Stimulated activated CD4-positive, alpha-beta T cell treated with anti-CD3 and anti-CD28 coated beads, Interleukin-1b, Interleukin-23, amount 100 ng/mL, for 1 hour (primary cell): ENCODE measurements at places on chromosomes 4 and X.

GRCh38 chrX:152810403-152810802 lies 20.2 kb downstream of the CETN2 start:
- no peak for DNase-seq

GRCh38 chrX:10990418-10990817 lies 120.7 kb upstream of the HCCS start:
- DNase-seq, result no peak

DNA sequence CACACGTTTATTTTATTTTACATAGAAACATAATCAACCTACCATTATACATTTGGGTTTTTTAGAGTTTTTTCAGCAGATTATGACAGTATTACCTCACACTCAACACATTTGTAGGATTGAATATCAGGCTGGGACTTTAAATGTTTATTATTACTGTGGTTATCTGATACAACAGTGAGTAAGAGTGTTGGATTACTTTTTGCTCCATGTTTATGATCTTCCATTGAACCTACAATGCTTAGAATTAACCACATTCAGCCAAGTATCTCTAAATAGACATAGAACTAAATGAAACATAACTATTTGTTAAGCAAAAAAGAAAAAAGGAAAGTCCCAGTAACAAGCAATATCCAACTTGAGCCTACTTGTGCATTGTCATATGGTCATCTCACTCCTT lies 607.4 kb upstream of the PITX2 start:
- no peak for DNase-seq

DNA sequence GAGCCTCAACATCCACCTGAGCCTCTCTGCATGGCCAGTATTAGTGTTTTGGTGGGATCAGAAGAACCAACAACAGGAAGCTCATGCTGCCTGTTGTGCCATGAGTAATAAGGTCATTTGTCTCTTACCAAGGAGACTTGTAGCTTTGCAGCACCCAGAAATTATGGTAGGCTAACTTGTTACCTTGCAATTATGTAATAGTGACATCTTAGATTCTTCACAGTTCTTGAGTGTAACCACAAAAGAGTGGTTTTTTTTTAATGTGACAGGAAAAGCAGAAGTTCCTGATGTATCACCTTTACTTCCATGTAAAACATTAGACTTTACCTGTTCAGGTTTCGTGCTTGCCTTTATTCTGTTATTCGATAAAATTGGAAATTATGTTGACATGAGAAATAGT lies 263.9 kb upstream of the CXXC4 start:
- no peak for DNase-seq

GRCh38 chr4:14924812-14925344 lies 77.4 kb upstream of the CPEB2 start:
- no peak for DNase-seq

DNA sequence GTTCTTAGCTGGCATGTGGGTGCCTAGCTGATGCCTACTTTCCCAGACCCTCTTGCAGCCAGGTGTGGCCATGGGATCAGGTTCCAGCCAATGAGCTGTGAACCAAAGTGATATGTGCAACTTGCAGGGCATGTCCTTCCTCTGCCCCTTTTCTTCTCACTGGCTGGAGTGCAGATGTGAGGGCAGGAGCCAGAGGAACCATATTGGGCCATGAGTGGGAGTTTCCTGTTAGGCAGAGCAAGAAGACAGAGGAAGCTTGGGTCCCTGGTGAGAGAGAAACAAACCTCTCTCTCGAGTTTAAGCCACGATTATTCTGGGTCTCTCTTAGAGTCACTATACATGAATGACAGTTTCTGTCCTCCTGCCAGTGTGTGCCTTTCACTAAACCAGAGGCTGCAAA lies 120.4 kb upstream of the STX18 start:
- DNase-seq, result no peak

DNA sequence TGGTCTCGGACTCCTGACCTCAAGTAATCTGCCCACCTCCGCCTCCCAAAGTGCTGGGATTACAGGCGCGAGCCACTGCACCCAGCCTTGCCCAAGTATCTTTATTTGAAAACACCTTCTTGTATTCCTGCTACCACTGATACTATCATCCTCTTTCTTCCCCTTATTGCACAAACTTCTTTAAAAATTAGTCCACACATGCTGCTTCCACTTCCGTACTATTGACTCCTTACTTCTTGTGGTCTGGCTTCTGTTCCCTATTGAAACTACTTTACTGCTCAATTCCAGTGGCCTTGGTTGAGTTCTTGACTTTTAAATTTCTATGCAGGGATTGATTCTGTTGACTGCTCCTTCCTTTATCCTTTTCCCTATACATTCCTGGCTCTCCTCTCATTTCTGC lies 38.8 kb downstream of the MTM1 start:
- no peak for DNase-seq

- DNase-seq, result no peak
Measured at GRCh38 chrX:110646386-110646785, 149.2 kb downstream of the CHRDL1 start.

DNA sequence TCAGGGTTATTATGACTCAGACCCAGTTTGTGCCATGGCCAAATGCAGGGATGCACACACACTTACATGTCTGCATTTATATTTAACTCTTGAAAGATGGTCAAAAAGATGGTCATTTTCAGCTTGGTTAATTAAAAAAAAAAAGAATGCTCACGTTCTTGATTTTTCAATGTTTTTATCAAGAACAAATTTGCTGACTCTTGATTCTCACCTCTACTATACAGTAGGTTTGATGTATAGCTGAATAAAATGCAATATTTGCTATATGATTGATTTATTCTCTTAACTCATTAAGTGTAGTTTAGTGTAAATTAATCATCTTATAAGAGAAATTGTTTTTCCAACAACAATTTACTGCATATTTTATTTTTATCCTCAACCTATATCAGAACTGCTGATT lies 160.4 kb downstream of the SLIT2 start:
- DNase-seq, result no peak

GRCh38 chrX:151929126-151929525 lies 16.4 kb downstream of the MAGEA4 start:
- no peak for DNase-seq

DNA sequence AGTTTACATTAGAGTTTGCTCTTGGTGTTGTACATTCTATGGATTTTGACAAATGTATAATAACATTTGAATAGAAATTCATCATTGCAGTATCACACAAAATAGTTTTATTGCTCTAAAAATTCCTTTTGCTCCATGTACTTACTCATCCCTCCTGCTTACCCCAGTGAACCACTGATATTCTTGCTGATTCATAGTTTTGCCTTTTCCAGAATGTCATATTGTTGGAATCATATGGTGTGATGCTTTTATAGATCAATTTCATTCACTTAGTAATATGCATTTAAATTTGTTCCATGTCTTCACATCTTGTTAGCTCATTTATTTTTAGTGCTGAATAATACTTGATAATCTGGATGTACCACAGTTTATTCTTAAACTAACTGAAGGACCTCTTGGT lies 1593.2 kb downstream of the C4orf33 start:
- DNase-seq, result no peak

DNA sequence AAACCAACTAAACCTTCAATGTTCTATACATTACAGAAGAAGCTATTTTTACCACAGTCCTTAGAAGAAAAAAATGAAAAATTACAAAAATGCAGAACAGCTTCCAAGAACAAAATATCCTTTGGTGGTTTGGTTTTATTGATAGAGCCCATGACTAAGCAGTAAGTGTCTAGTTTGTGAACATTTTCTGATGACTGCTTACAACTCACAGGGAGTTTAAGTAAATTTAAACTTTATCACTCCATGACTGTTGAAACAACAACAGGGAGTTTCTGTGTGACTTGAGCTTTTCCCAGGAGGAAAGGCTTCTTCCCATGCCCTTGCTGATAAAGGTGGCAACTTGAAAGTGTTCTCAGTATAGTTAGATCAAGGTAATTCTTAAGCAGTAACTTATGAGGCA lies 2.9 kb downstream of the PF4 start:
- DNase-seq, result no peak

DNA sequence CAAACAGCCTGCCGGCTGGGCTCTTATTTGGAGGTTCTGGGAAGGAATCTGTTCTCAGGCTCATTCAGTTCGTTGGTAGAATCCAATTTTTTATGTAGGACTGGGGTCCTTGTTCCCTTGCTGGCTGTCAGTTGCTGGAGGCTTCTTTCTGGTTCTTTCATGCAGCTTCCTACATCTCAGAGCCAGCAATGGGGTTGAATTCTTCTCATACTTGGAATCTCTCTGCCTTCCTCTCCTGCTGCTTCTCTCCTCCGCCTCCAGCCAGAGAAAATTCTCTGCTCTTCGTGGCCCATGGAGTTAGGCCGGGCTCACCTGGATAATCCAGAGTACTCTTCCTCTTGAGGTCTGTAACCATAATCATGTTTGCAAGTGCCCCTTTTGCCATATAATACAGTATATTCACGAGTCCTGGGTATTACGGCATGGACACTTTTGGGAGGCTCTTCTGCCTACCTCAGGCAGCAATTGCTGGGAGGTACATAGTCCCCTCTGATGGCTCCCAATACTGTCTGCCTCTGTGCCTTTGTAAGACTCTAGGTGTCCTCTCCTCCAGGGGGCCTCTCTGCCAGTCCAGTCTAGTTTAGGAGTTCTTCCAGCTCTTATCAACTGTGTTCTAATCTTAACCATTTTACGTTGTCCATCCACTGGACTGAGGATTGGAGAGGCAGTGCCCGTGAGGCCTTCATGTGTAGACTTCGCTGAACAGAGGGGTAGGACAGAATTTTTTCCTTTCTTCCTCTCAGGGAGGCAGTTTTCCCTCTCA lies 2.2 kb downstream of the TRMT44 start:
- no peak for DNase-seq

GRCh38 chr4:20159516-20159915 lies 92.2 kb upstream of the SLIT2 start:
- no peak for DNase-seq

DNA sequence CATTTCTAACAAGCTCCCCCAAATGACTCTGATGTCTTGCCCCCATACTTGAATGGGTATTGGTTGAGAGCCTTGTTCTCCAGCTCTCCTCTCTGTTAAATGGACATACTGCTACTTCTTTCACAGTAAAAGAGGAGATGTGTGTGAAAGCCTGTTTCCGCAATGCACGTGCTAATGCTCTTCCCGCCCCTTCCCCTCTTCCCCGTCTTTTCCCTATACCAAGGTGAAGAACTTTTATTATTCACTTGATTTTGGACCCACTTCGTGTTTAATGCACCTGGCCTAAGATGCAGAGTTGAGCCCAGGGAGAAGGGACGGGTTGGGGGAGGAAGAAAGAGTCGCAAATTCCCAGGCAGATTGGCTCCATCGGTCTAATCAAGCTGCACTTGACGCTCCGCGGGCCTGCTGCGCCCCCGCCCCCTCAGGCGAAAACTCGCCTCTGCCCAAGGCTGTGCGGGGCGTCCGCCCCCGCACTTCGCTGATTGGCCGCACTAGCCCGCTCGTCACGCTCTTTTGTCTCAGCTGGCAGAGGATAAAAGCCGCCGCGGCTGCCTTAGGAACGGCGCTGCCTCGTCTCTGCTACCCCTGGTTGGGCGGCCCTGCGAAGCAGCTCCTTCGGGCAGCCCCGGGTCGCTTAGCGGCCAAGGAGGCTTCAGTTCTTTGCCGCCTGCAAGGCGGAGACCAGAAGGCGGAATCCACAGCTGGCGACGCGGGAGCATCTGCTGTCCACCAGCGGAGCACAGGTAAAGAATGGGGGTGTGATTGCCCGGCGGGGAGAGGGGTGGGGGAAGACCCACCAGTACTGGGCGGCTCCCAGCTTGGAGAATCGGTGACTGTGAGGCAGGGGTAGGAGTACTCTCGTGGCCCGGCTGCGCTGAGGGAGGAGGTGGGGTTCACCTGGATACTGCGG lies at the start of gene ZCCHC12:
Gene ZCCHC12, plus strand, starts transcription at position 562 of the 910 bp plus-strand sequence. CDS start 1,421 bp downstream, outside the sequence.
- DNase-seq, result no peak
